ENCODE measurements at places on chromosomes 4 and X. TPM values are rescaled to one million over a fixed set of nuclear protein-coding genes. Genes with fewer than 3 reads are reported as not detected.

GRCh38 chrX:149704664-149705063, 7.2 kb upstream of the MAGEA11 start:
- no peak for DNase-seq

GRCh38 chrX:130321550-130321949, 18.2 kb upstream of the SLC25A14 start:
- DNase-seq = no peak

- no peak for DNase-seq
Observed at GRCh38 chr4:101014417-101014816, 332.9 kb downstream of the PPP3CA start.

- no peak for DNase-seq
Observed at GRCh38 chr4:7759216-7759615, 180.4 kb downstream of the AFAP1 start.

DNA sequence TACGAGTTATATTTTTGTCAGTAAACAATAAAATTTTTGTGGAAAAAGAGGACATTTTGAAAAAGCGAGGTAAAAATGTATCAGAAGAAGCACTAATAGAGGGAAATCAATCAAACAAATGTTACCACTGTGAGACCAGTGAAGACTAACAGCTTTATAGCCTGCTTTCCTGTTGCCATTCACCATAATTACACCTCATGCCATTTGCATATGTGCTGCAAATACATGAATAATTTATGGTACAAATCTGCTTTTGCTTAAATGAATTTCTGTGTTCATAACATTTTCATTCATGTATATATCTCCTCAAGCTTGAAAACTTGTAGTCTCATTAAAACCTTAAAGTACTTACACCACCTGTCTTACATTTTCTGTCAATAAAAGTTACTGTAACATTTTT, 830.8 kb downstream of the ADGRL3 start:
- no peak for DNase-seq

DNA sequence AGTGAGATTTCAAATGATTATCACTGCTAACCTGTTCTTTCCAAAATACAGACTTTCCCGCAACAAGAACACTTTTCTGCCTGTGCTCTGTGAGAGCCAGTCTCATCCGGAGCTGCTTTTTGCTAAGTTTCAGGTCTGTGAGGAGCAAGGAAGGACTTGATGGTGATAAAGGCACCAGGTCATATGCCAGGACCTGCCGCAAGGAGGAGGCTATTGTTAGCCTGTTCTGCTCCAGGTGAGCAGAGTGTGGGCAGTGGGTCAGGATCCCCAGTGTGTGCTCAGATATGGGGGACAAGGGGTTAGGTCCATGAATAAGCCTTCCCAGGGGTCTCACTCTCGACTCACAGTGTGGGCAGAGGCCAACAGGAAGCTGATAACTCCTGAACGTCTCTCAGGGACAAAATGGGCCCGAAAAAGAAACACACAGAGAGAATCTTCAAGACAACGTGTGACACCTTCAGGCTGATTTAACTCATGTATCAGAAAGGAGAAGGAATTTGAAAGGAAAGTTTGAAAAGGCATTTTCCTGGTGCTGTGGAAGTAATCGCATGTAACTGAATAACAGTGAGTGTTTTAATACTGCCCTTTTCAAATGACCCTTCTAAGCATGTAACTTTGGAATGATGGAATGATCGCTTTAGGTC, 57.7 kb upstream of the PDLIM3 start:
- no peak for DNase-seq

DNA sequence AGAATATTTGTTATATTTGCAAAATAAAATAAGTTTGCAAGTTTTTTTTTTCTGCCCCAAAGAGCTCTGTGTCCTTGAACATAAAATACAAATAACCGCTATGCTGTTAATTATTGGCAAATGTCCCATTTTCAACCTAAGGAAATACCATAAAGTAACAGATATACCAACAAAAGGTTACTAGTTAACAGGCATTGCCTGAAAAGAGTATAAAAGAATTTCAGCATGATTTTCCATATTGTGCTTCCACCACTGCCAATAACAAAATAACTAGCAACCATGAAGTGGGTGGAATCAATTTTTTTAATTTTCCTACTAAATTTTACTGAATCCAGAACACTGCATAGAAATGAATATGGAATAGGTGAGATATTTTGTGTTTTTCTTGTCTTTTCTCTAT, at the start of gene AFP:
Gene AFP, plus strand, starts transcription at position 238 of the 400 bp plus-strand sequence. Its CDS starts 42 bp downstream, at position 280.
- DNase-seq = no peak

DNA sequence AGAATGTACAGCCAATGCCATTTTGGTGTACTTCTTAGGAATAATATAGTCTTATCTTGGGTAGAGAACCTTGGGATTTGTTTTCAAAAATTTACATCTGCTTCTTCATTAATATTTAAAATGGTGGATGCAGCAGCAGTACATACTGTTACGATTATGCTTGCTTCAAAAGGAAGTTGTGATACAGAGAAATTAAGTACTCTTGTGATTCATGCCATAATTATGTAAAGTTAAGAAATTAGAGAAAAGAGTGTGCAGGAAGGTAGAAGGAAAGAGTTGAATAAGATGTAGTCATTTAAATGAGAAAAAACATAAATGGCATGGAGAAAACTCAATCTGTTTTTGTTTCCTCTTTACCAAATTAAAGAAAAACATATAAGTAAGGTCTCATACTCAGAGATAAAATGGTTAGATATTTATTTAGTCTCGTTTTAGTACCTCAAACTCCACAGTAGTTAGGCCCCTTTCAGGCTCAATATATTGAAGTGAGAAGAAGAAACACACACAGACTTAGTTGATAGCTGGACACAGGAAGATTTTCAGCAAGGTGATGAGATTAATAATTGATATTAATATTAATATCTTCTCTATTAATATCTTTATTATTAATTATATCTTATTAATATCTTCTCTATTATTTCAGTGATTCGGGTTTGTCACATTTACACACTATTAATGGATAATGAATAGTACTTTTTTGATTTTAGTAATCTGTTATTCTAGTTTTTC, 70.1 kb upstream of the HPGD start:
- no peak for DNase-seq

DNA sequence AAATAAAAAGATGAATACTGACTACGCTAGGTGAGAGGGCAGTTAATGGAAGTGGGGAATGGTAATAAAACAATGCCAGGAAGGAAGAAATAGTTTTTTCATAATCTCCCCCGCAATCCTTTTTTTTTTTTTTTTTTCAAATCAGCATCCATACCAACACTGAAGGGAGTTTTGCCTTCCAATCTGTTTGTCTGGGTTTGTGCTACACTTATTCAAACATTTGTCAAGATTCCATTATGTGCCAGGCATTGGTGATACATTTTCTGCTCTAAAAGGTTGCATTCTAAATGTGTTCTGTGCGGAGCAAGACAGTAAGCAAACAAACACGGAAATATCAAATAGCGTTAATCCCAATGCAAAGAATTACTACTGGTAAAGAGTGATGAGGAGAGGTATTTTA, 437.9 kb upstream of the BOD1L1 start:
- DNase-seq = no peak

- no peak for DNase-seq
Observed at GRCh38 chr4:176979416-176979815, 186.7 kb upstream of the VEGFC start.

DNA sequence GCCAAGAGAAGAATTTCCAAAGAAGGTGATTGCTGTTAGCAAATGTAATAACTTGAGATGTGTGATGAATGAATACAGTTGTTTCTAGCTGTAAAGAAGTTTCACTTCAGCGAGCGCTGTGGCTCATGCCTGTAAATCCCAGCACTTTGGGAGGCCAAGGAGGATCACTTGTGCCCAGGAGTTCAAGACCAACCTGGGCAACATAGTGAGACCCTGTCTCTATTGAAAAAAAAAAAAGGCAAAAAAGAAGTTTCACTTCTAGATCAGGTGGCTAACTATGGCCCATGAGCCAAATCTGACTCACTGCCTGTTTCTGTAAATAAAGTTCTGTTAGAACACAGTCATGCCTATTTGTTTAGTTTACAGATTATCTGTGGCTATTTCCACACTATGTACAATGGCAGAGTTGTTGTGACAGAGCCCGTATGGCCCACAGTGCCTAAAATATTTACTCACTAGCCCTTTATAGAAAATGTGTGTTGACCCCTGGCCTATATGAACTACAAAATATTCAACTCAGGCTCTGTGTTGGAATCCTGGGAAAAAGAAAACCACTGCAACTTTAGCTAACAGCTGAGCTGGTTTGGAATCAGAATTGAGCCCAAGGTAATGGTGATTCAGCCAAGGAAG, 54.1 kb upstream of the PRPS1 start:
- DNase-seq = no peak

DNA sequence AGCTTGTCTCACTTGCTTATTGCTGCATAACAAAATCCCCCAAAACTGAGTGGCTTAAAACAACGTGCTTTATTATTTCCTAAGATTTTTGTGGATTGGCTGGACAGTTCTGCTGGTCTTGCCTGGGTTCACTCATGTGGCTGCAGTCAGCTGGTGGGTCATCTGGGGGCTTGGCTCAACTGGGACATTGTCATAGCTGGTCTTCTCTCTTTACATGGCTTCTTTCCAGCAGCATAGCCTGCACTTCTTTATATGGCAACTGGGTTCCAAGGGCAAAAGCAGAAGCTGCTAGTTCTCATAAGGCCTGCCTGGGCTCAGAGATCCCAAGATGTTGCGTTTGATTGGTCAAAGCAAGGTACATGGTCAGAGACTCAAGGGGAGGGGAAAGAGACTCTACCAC, 33.7 kb upstream of the STAG2 start:
- no peak for DNase-seq

GRCh38 chr4:107616838-107617389, 103.1 kb downstream of the PAPSS1 start:
- no peak for DNase-seq

GRCh38 chr4:42523066-42523718, 125.9 kb downstream of the SHISA3 start:
- no peak for DNase-seq

DNA sequence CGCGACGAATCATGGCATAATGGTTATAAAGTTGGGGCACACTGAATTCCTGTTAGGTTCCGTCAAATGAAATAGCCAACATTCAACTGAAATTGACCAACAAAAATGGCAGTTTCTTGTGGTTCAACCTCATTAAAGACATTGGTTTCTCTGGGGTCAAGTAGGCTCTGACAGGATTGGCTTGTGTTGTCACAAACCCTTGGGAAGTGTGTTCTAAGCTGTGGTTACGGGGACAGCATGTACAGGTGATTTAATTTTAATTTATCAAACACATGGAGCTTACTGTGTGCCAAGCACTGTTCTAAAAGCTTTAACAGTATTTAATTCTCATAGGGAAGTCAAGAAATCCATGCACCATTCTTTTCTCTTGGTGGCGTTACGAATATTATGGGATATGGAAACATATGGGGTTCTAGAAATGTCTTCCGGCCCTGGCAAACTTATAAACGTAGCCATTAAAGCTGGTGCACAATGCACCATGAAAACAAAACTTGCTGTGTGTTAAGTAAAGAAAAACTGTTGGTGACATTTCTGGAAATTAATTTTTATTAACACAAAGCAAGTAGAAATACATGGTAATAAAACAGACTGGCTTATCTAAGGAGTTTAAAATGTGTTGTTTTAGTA, 891 bp downstream of the XK start:
- DNase-seq = no peak

- peak; percentile 87 for DNase-seq
Observed at GRCh38 chrX:47573341-47574075, 8.7 kb upstream of the TIMP1 start.

DNA sequence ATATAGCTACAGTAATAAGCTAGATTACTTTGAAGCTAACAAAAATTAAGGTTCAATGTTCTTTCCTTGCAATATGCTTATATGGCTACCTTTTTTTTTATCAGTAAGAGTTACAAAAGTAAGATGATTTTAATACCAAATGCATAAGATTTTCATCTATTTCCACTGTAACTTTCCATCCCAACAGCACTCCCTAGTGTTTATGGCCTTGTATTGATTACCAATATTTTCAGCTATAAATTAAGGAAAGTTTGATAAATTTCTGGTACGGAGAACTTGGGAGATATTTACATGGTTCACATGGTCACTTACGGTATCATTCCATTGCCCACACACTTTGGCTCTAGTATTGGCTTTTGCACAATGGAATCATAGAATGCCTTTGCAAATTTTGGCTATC, 448.9 kb upstream of the PABPC4L start:
- no peak for DNase-seq

GRCh38 chr4:25330905-25331808, 18.6 kb downstream of the ZCCHC4 start:
- DNase-seq = no peak

DNA sequence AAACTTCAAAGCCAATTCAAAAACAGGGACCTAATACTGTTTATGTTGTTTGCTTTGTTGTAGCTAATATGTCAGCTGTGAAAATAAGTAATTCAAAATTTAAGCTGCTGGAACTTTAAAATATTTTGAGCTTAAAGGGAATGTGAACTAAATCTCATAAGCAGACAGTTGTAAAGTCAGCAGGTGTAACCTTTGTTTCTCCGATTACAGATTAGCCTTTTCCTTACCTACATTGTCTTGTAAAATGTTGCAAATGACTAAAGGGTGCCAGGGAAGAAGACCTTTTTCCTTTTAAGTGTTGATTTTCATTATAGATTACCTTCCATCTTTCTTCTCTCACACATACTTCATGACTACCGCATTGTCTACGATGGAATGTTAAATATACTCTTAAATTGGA, 405.1 kb downstream of the KCNIP4 start:
- DNase-seq = no peak

DNA sequence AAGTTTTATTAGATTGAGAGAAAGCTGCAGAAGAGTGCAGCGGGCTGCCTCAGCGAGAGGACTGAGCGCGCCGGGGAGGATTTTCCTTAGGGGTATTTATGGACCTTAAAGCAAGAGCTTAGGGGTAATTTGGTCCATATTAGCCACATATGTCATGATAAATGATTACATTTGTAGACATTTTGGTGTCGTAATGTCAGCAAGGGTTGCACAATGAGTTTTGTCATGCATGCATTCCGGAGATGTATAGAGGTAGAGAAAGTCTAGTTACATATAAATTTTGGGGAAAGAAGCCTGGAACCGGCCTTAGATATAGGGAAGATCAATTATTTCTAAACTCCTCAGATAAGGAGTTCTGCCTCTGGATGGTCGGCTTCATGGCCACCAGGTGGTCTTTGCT, 10.0 kb downstream of the MGST2 start:
- DNase-seq = no peak

DNA sequence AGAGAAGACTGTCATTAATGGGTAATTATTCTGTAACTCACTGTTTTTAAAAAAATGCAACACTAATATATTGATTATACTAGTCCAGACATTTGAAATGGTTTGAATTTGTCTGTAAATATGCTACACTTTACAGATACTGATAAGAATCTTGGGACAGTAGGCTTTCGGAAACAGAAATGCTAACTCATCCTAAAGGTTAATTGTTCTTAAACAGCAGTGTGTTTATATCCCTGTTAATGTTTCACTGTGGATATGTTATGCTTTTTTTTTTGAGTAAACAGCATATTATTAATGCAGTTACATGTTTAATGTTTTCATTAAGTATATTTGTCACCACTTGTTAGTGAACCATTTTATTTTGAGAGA, 31.4 kb downstream of the EXOC1 start:
- no peak for DNase-seq

- no peak for DNase-seq
Observed at GRCh38 chrX:41153957-41154356, 68.7 kb downstream of the USP9X start.

- peak; percentile 60 for DNase-seq
Observed at GRCh38 chr4:137819964-137820383, 287.7 kb upstream of the PCDH18 start.

GRCh38 chr4:94559351-94559806, 107.6 kb downstream of the PDLIM5 start:
- no peak for DNase-seq

The FAT4 gene
- total RNA-seq = 6.9 TPM

The HTN3 gene
- not detected for total RNA-seq

The DCHS2 gene
- total RNA-seq = 0.70 TPM

The FGFBP1 gene
- total RNA-seq = not detected

The GCNA gene
- 0.48 TPM for total RNA-seq

The CENPE gene
- 34.4 TPM for total RNA-seq

The NUDT11 gene
- 23.6 TPM for total RNA-seq

Measured in H9 (cell line).